ENCODE measurements at places on chromosomes 4 and X.

GRCh38 chr4:110184791-110185155, 13.6 kb downstream of the ELOVL6 start:
- no peak for DNase-seq

GRCh38 chr4:151329217-151330007, 4.0 kb upstream of the SH3D19 start:
- peak; percentile 50 for DNase-seq

DNA sequence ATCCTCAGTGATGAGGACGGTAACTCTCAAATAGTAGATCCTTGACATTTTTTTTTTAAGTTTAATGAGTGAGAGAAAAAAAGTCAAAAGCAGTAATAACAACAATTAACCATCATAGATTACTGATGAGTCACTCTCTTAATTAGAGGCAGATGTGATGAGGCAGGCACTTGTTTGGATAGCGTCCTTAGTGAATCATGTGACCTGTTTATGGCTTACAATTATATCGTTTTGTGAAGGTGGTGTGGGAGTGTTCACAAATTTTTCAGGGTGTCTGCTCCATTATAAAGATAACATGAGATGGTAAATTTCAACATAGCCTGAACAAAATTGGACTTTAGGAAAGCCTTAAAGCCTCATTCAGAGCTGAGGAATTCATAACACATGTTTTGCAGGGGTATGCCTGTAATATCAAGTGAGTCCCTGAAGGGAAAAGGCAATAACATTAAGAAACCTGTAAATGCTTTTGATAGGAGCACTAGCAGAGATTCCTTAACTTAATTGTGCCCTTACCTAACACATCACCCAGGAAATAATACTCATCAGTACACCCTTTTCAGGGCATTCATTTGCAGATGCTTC, 51.9 kb upstream of the XIAP start:
- peak; percentile 71 for DNase-seq

GRCh38 chr4:2186133-2186864, 55.6 kb downstream of the HAUS3 start:
- peak; percentile 17 for DNase-seq

DNA sequence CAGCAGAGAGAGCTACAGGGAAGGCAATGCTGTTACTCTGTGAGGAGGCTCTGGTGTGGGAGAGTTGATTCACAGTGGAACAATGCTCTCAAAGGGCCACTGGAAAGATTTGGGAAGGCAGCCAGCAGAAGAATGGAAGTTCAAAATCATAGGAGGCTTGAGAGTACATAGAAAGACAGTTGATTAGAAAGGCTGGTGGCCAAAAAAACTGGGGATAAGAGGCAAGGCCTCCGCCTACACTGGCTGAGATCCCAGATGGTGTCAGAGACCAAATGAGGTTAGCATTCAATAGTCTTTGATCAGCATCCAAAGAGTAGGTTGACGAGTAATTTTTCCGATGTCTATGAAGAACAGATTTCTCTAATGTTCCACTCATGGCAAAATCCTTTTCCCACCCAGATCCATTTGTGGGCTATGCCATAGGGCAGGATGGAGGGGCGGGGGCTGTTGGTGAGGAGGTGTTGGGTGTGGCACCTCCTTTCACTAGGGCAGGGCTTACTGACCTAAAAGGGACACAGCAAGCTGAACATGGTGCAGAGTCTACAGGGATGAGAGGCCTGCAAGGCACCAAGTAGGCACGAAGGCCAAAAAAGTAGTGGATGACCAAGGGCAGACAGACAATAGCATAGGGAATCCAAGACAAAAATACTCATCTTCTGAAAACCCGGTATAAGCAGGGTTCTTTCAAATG, 15.1 kb downstream of the TEC start:
- peak; percentile 81 for DNase-seq

DNA sequence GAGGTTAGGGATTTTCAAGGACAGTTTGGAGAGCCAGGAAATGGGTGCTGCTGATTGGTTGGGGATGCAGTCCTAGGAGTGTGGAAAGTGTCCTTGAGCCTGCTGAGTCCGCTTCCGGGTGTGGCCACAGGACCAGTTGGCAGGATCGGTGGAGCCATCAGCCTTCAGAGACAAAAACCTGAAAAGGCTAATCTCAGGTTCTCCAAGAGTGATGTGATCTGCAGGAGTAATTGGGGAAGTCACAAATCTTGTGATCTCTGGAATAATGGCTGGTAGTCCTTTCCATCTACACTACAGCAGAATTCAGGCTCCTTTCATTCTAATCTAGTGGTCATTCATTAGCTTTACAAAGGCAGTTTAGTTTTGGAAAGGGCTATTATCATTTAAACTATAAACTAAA, 55.9 kb upstream of the BMP2K start:
- DNase-seq: no peak

GRCh38 chrX:13661735-13662288, 8.9 kb downstream of the TCEANC start:
- DNase-seq: no peak

GRCh38 chrX:107731831-107732502, 43.6 kb downstream of the TSC22D3 start:
- DNase-seq: peak; percentile 85

Data from EH (cell line).